Retinal pigment epithelial cell (primary cell): ENCODE measurements at places on chromosomes 11 and 22.

DNA sequence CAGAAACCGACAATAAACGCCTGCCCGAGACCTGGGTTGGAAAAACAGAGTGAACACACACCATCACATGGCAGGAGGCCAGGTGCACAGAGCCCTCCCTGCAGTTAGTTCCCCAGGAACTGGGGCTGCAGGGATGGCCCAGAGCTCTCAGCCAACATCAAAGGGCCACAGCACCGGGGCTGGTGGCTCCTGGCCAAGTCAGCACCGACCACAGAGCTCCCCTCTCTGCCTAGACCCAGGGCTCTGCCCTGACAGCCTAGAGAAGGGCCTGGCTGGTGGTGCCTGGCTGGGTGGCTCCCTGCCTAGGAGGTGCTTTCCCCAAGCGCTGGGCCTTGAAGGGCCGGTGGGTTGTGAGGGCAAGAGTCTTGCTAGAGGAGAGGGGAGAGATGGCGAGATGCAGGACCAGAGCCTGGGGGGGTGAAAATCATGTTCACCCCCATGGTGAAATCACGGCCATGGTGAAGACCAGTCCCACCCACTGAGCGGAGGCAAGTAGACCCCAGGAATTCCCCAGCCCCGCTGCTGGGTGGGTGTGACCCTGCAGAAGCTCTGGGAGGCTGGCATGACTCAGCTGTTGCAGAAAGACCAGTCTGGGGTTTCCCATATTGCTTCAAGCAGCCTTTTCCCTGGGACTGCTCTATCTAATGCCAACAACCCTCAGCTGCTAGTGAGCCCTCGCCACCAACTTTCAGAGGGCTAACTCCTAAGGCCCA is 7.2 kb upstream of the BID start:
- DNase-seq = peak; percentile 46

DNA sequence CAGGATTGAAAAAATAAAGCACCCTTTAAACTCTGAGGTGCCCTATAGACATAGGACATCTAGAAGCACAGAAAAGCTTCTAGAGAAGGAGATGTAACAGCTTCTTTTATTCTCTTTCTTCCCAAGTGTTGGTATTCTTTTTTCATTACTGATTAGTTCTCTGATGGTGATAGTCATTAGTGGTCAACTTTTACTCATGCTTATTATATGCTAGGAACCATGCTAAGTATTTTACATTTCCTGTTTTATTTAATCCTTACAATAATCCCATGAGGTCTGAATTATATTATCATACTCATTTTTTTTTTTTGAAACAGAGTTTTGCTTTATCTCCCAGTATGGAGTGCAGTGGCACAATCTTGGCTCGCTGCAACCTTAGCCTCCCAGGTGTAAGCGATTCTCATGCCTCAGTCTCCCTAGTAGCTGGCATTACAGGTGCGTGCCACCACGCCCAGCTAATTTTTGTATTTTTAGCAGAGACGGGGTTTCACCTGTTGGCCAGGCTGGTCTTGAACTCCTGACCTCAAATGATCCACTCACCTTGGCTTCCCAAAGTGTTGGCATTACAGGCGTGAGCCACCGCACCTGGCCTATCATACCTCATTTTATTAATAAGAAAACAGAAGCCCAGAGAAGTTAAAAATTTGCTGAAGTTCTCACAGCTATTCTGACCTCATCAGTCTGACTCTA is 3.0 kb downstream of the C11orf52 start:
- DNase-seq = no peak

GRCh38 chr22:35608088-35608487 is 9.0 kb downstream of the MB start:
- no peak for DNase-seq

DNA sequence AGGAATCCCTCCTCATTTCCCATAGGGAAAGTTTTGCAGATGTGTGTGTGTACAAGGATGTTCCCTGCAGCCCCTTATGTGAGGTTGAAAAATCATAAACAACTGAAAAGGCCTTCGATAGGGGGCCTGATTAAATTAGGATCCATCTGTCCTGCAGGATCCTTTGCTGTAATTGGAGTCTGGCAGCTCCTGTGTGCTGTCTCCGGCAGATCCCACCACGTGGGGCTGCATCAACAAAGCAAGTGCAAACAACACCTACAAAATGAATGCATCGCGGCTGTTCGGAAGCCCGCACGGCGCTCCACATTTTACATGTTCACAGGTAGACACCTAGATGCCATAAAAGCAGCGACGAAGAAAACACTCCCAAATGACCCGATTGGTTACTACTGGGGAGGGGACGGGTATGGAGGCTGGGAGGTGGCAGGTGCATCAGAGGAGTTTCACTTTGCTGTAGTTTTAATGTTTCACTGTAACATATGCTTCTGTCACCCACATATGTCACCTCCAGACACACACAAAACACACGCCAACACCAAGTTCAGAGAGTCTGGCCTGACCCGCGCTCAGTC is 52.2 kb downstream of the NFAM1 start:
- DNase-seq = no peak

GRCh38 chr22:41240377-41241132 is at the start of gene CHADL:
TSS of gene CHADL (minus strand) at chr22:41240931. CDS start at chr22:41240881, 50 bp downstream.
- no peak for DNase-seq

- no peak for DNase-seq
These were observed 3.9 kb upstream of the TAGLN start for GRCh38 chr11:117195258-117195657.

GRCh38 chr11:10481560-10482349 is 26.7 kb downstream of the AMPD3 start:
- DNase-seq = no peak
